ENCODE measurements at places on chromosomes 1 and 21. TPM values are rescaled to one million over a fixed set of nuclear protein-coding genes. Genes with fewer than 3 reads are reported as not detected.

Gene RNF187
- total RNA-seq, result 55.0 TPM

Gene LORICRIN
- not detected for total RNA-seq

Gene PPIH
- 18.1 TPM for total RNA-seq

Gene BRWD1
- 46.1 TPM for total RNA-seq

Gene NLRP3
- total RNA-seq, result not detected

Gene STPG1
- total RNA-seq, result 2.0 TPM

Gene LAMC2
- 8.5 TPM for total RNA-seq

Gene NEK2
- total RNA-seq, result 0.26 TPM

Gene SETD4
- 10.5 TPM for total RNA-seq

Gene UBXN10
- total RNA-seq, result not detected

Gene FABP3
- 94.9 TPM for total RNA-seq

Gene MAP10
- total RNA-seq, result 1.4 TPM

Gene TRABD2B
- under 0.01 TPM for total RNA-seq

Gene OR2T29
- not detected for total RNA-seq

Gene MAEL
- not detected for total RNA-seq

Gene TTLL10
- not detected for total RNA-seq

Gene TMPRSS15
- total RNA-seq, result not detected

Gene ADORA3
- total RNA-seq, result 0.16 TPM

Gene SLFNL1
- 0.60 TPM for total RNA-seq

Gene PRAMEF17
- total RNA-seq, result not detected

Gene ADAMTSL4
- total RNA-seq, result 16.7 TPM

Gene SLC44A3
- 1.7 TPM for total RNA-seq

Gene RBM11
- total RNA-seq, result not detected

Gene CFHR5
- total RNA-seq, result not detected

Gene SLC2A5
- total RNA-seq, result 2.0 TPM

Gene ASPM
- 1.1 TPM for total RNA-seq

Gene PBX1
- 77.5 TPM for total RNA-seq

Gene PDZK1
- total RNA-seq, result 1.7 TPM

Gene PCSK9
- total RNA-seq, result 1.1 TPM

Gene RNU5D-1
- total RNA-seq, result not detected

Gene IQCC
- total RNA-seq, result 1.6 TPM

Gene LRRC8B
- total RNA-seq, result 0.16 TPM

Gene RUNX3
- not detected for total RNA-seq

Gene GJA5
- under 0.01 TPM for total RNA-seq

Gene RNU1-4
- 2,114 TPM for total RNA-seq

Gene FMO5
- 1.9 TPM for total RNA-seq

Gene AK4
- 4.3 TPM for total RNA-seq

Gene OR14K1
- not detected for total RNA-seq

Gene FAM3B
- not detected for total RNA-seq

Gene VAMP3
- total RNA-seq, result 58.6 TPM

Gene PPIAL4G
- total RNA-seq, result not detected

Gene TACSTD2
- 0.26 TPM for total RNA-seq

Gene FCGR1A
- not detected for total RNA-seq

Gene SLC1A7
- total RNA-seq, result 2.4 TPM

Gene AZIN2
- total RNA-seq, result 6.0 TPM

Gene ASTN1
- total RNA-seq, result under 0.01 TPM

Gene C1orf122
- 6.5 TPM for total RNA-seq

Gene TSTD1
- total RNA-seq, result 15.4 TPM

Gene OR2M3
- not detected for total RNA-seq

Gene KRTAP6-1
- total RNA-seq, result not detected

Gene SYPL2
- total RNA-seq, result 0.16 TPM

Gene MUTYH
- 11.8 TPM for total RNA-seq

Gene LHX8
- total RNA-seq, result not detected
